ENCODE measurements at places on chromosomes 2 and 18.

DNA sequence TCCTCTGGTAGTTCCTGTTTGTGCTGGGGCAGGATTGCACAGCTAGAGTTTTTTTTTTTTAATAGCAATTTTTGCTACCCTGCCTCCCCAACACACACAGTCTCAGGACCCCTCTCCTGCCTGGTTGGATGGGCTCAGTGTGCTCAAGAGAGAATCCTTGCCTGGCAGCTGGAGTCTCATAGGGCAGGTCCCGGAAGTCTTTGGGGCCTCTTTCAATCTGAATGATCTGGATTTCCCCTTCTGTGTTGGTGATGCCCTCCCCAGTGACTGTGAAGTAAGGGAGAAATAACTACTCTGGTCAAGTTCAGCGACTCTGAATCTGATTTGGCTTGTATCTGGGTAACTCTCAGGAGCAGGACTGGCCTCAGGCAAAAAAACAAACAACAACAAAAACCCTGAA, 220.6 kb upstream of the LRRTM1 start:
- no peak for DNase-seq

DNA sequence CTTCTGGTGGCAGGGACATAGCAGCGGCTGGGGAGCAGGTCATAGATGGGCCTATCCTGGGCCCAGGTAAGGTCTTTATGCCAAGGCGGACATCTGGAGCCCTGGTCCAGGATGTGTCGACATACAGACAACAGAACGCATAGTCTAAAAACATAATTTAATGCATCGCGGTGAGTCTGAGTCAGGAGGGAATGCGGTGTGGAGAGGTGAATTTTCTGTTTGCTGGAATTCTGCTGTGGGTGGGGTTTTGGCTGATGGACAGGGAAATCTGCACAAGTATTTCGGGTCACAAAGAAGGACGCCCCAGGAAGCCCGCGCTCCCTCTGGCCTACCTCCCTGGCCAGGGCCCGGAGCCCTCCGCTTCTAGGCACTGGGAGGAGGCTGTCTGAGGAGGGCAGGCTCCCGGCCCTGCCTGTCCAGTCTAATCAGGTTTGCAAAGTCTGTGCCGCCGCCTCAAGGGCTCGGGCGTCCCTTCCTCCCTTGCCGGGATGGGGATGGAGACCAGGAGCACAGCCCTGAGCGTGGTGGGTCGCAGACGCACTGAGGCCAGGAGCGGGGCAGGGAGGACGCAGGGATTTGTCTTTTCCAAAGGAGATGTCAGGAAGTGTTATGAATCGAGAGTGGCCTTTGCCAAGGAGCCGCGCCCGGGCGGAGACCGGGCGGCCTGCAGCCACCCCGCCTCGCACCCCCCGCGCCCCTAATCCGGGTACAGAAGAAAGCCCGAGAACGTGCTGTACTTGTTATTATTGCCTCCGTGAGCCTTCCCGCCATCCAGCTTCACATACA, 2.3 kb downstream of the C1QL2 start:
- no peak for DNase-seq

- DNase-seq: peak; percentile 66
Observed at GRCh38 chr2:219509780-219510511, 4.3 kb upstream of the ASIC4 start.

DNA sequence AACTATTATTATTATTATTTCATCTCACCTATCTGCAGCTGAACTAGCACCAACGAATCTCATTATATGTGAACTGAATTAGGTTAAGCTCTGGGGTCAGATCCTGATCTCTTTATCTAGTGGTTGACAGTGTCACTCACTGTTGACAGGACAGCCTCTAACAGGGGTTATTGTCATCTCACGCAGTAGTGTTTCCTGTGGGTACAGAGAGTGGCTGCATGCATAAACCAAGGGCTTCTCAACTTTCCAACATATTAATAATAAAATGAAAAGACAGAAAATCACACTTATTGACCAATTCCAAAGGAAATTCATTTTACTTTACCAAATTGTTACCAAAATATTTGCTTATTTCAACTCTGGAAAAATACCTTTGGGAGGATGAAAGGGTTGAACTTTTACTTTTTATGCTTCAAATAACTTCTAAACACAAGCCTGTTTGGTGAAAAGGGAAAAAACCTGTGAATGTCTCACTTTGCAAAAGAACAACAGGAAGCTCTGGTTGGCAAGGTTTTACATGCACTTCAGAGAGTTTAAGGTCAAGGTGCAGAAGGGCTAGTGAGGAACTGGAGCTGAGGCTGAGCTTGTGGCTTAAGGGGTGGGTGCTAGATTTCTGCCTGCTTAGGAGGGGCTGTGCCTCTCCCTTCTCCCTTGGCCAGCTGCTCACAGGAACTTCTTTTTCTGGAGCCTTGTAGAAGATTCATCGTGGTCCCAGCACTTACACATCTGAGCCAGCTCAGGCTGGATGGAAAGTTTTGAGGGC, 72.6 kb downstream of the CTAGE1 start:
- no peak for DNase-seq

- no peak for DNase-seq
Observed at GRCh38 chr18:59123588-59124369, 15.9 kb upstream of the SEC11C start.

DNA sequence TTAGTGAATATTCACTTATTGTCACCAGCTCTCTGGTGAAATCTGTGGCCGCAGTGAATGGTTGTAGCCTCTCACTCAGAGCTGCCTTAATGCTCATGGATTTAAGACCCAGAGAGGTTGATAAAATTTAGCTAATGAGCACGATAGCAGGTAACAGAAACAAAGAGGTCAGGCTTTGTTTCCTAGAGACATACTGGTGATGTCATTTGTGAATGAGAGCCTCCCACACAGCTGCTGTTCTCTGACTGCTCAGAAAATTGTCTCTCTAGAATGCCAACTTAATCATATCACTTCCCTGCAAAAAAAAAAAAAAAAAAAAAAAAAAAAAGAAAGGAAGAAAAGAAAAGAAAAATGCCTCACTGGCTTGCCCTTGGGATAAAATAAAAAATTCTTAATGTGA, 411.7 kb upstream of the MYT1L start:
- DNase-seq: no peak

DNA sequence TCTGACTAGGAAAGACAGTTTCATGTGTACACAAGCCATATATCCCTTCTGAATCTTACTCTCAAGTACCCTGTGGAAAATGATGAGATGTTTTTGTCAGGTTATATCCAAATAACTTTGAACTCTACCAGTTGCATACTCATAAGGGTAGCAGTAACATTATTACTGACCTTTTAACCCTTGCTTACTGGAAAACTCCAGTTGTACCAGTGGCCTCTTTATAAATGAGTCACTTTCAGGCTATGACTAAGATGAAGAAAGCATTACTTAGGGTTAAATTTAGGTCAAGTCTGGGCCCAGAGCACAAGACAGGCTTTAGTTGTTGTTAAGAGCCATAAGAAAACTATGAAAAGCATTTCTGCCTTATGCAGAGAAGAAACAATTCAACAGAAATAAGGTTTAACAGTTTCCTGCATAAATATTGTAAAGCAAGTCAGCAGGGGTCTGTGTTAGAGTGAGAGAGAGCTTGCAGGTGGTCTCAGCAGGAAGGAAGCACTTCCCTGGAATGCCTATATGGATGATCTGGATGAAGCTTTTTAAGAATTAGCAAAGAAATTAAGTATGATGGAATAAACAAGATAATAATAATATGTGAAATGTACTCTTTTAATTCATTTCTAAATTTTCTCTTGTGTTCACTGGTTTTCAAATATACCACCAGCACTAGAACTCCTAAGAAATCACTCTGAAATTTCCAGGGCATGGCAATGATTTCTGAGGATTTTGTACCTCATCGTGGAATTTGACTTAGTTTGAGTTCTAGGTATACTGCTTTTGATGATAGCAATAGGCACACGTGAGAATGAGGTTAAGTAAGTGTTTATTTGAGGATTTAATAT, 126.6 kb downstream of the UBE2E3 start:
- peak; percentile 8 for DNase-seq

DNA sequence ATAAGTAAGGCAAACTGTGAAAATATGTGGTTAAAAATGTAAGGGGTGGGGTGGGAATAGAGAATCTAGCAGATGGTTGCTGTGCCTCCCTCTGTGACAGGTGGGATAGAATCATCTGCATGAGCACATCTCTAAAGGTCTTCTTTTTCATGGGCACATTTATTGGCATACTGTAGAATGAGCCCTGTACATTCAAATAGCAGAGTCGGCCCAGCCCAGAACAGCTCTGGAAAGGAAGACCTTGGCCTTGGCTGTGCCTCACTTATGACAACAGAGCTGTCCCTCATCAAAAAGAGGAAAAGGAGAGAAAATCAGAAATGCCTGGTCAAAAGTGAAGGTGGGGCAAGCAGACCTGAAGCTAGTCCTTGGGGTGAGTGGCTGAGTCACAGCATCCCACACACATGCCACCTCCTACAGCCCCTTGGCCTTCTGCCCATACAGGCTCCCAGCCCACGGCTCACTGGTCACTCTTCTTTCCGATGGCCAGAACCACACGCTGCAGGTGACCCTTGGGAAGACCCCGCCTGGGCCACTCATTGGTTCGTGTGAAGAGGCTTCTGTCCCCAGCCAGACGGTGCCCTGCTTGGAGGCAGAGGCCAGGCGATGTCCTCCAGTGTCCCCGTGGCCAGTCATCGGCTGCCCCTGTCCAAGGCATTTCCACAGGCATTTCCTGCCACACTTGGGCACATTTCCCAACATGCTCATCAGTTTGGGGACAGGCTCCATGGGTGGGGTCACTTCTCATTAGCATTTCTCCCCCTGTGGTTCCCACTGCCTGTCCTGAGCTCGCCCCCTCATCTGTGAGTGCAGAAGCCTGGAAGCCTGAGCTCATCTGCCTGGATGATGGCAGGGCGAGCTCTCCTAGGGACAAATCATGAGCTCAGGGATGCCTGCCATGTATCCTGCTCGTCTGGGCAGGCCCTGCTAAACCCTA, 113.6 kb downstream of the MCFD2 start:
- no peak for DNase-seq
